ENCODE measurements at places on chromosomes 1 and 21. TPM values are rescaled to one million over a fixed set of nuclear protein-coding genes. Genes with fewer than 3 reads are reported as not detected.

The DUSP10 gene
- total RNA-seq = 15.6 TPM

The RPE65 gene
- not detected for total RNA-seq

The RERE gene
- 18.0 TPM for total RNA-seq

The DRAXIN gene
- total RNA-seq = under 0.01 TPM

The COL8A2 gene
- total RNA-seq = 0.06 TPM

The TAS1R1 gene
- total RNA-seq = not detected

The UBR4 gene
- 53.0 TPM for total RNA-seq

The GBP5 gene
- not detected for total RNA-seq

The UBXN11 gene
- total RNA-seq = 3.8 TPM

The TRIM58 gene
- total RNA-seq = 6.0 TPM

The CFHR2 gene
- total RNA-seq = not detected

The SLAMF6 gene
- total RNA-seq = not detected

The RAD54L gene
- total RNA-seq = 23.6 TPM

The GPN2 gene
- 10.9 TPM for total RNA-seq

The FCRL4 gene
- not detected for total RNA-seq

The ZNF692 gene
- total RNA-seq = 35.7 TPM

The PTPN14 gene
- 39.4 TPM for total RNA-seq

The NSUN4 gene
- 17.2 TPM for total RNA-seq

The TNFRSF14 gene
- 2.7 TPM for total RNA-seq

The CALML6 gene
- total RNA-seq = not detected

The RNU1-2 gene
- total RNA-seq = under 0.01 TPM

The C1QTNF12 gene
- total RNA-seq = 1.7 TPM

The DNASE2B gene
- not detected for total RNA-seq

The FLG2 gene
- total RNA-seq = not detected

The NID1 gene
- total RNA-seq = 19.2 TPM

The GRIK3 gene
- total RNA-seq = not detected

The LAMB3 gene
- total RNA-seq = 72.0 TPM

The S100A2 gene
- total RNA-seq = 24.8 TPM

The HMGCS2 gene
- not detected for total RNA-seq

The HAX1 gene
- 86.1 TPM for total RNA-seq

The NKAIN1 gene
- 0.94 TPM for total RNA-seq

The AGMAT gene
- total RNA-seq = 3.8 TPM

The C1orf74 gene
- 4.4 TPM for total RNA-seq

The CYP4B1 gene
- not detected for total RNA-seq

The OR2L2 gene
- not detected for total RNA-seq

The UQCRHL gene
- total RNA-seq = 1.4 TPM

The CELSR2 gene
- 14.2 TPM for total RNA-seq

The HORMAD1 gene
- total RNA-seq = not detected

The ERICH3 gene
- total RNA-seq = 0.14 TPM

The ADGRL4 gene
- total RNA-seq = 14.6 TPM

The LAX1 gene
- 0.06 TPM for total RNA-seq

The HUNK gene
- total RNA-seq = 2.8 TPM

The BARHL2 gene
- total RNA-seq = not detected

The HSD3B1 gene
- total RNA-seq = 0.07 TPM

The OR6N1 gene
- not detected for total RNA-seq

The CFHR4 gene
- total RNA-seq = not detected

The PEAR1 gene
- 19.0 TPM for total RNA-seq

The CRYZ gene
- total RNA-seq = 107 TPM

The FTCD gene
- total RNA-seq = not detected

The XCL1 gene
- not detected for total RNA-seq

The SERTAD4 gene
- total RNA-seq = 8.7 TPM

The RABIF gene
- 12.7 TPM for total RNA-seq

The NME7 gene
- total RNA-seq = 50.9 TPM

The FCRL5 gene
- not detected for total RNA-seq

The RGS1 gene
- total RNA-seq = not detected

The CR1L gene
- not detected for total RNA-seq

The SLC2A1 gene
- total RNA-seq = 374 TPM
